ENCODE measurements at places on chromosomes 3 and 15. TPM values are rescaled to one million over a fixed set of nuclear protein-coding genes. Genes with fewer than 3 reads are reported as not detected.
A peak's percentile ranks its signal among the peaks of the same experiment; 100 is the strongest.

TMEM39A gene
- total RNA-seq, result 13.1 TPM

TRNT1 gene
- total RNA-seq, result 15.5 TPM

ENTPD3 gene
- 9.2 TPM for total RNA-seq

CPNE9 gene
- total RNA-seq, result not detected

ETFA gene
- total RNA-seq, result 79.8 TPM

ULK3 gene
- total RNA-seq, result 43.3 TPM

RASGRF1 gene
- total RNA-seq, result 0.12 TPM

SEMA6D gene
- 0.92 TPM for total RNA-seq

SIDT1 gene
- 1.5 TPM for total RNA-seq

DNA sequence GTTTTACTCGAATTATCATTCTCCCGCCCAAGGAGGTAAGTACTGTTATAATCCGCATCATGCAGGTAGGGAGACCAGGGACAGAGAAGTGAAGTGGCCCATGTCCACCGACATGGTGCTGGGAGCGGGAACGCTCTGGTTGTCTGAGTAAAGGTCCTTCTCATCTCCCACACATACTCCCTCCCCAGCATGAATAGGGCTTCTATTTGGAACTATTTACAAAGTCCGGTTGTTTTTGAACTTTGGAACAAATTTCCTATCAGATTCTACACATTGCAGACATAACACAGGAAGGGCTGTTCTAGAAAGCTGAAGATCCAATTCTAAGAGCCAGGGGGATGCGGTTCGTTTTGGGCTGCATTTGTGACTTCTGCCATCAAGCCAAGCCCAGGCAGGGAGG is 94.8 kb upstream of the TLE3 start:
- ATAC-seq, result no peak

DNA sequence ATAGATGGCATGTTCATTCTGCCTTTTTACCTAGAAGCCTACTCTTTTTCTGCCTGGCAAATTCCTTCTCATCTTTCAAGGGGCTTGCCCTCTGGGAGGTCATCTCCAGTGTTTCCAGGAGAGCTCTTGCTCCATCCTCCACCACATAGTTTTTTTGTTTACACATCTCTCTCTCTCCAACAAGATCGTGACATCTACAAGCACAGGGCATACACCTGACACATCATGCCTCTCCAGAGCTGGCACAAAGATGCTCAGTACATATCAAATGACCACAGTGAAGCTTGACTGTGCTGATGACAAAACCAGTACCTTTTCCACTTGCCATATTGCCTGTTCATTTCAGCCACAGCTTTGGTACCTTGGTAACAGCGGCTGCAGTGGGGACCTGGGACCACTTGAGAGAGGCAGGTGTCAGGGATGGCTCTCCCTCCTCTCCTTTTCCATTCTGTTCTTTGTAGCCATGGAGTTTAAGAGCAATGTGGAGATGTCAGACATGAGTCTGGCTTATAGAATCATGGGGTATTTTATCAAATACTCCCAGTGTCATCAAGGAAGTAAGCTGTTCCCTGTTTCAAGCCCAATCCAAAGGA is 15.4 kb downstream of the ALPK3 start:
- no peak for ATAC-seq

GRCh38 chr3:107436029-107436428 is 58.8 kb downstream of the CCDC54 start:
- no peak for ATAC-seq

GRCh38 chr3:26280517-26280916 is 342.1 kb upstream of the LRRC3B start:
- ATAC-seq, result no peak

DNA sequence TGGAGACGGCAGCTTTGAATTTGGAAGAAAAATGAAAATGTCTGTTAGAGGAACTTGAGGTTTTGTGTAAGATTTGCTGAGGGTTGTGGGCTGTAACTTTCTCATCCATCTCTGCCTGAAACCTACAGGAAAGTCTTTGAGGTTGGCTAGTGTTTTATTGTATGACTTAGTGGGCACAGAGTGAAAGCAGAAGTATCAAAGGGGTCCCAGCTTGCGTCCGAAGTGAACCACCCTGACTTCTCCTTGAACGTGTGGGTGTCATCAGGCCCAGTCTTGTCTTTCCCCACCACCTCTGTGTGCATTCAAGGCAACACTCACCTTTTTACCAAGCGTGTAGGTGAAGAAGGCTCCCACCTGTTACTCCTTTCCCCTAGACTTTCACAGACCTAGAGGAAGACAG is 682.1 kb upstream of the CFAP20DC start:
- no peak for ATAC-seq

DNA sequence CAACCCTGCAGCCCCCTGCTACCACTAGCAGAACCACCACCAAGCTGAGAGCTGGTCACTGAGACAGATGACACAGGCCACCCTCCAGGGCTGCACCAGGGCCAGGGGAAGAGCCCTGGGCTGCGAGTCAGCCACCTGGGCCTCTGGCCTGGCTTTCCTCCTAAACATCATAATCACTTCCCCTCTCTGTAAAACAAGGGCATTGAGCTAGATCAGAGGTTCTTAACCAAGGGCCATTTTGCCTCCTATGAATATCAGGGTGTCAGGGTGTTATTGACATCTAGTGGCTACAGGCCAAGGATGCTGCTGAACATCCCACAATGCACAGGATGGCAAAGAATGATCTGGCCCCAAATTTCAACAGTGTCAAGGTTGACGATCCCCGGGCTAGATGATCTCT is 25.2 kb downstream of the TLE3 start:
- peak; percentile 11 for ATAC-seq

GRCh38 chr3:56536735-56537134 is 20.2 kb upstream of the CCDC66 start:
- ATAC-seq, result no peak

DNA sequence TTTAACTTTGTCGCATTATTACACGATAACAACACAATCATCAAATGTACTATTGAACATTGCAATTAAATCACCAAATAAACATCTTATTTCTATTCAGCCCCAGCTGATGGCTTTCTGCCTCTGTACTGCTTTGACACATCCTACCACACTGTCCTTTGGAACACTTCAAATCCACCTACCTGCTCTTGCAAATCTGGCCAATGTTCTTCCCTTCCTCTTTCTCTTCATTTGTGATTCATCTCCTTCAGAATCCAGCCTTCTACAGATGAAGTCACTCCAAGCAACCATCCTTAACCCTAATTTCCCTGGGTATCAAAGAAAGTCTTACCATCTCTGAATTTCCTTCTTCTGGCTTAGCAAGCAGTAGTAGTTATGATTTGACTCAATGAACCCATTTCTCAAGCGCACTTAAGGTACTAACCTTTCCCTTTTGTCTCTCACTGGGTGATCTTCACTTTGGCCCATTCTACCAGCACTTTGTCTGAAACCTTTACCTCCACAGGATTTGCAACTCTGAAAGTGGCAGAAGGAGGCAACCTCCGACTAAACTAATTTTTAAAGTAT is 502.9 kb downstream of the FOXP1 start:
- ATAC-seq, result no peak

- ATAC-seq, result peak; percentile 75
These were observed 60.9 kb downstream of the STRIT1 start for GRCh38 chr3:155232605-155233004.

DNA sequence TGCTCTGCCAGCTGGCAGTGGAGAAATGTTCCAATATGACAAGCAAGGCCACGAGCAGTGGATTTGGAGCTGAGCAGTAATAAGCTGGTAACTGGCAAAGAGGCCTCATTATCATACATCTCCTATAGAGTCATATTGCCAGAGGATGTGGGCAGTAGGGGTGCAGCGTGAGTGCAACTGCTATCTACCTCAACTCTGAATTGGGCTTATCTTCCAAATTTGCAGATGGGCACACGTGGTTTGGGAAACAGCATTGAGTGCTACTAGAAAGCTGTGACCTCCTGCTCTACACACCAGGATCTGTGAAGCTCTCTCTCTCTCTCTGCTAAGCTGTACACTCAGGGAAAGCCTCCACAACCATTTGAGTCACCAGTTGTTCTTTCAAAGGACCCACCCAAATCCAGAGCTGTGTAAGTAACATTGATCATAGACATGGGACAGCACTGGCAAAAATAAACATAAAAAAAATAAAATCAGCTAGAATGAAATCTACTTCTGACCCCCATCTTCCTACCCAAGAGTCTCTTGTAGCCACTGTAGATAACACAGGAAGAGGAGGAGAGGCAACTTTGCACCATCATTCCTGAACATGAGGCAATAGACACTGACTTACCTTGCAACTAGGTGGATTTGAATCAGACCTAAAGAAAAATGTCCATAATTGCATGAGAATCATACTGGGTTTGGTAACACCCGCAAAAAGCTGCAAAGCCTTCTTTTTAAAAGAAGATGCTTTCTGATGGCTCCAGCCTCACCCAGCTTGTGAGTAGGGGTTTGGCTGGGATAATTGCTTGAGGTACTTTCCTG is 82.9 kb upstream of the THBS1 start:
- ATAC-seq, result no peak

DNA sequence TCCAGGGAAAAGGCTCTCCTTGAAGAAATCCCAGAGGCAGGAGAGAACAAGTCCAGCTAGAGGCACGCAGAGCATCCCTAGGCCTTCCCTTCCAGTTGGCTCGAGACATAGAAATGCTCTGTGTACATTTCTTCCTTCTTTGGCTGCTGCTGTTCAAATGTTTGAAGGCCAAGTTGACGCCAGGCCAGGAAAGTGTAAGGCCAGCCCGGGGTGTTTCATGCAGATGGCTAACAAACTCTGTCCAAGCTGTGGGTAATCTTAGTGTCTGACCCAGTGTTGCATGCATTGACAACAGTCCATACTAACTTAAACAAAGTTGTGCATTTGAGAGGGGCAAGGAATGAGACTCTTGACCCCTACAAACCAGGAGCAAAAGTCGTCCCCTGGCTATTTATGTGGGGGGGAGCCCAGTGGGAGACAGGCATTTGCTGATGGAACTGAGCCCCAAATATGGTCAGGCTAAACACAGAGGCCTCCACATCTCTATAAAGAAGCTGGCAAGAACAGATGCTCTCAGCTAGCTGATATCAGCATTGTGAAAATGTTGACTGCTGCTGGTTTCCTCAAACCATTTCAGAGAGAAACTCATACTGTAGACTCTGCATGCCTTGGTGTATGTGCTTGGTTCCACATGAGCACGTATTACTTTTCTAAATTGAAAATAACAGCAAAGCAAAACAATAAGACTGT is 139.5 kb downstream of the ADAMTS9 start:
- no peak for ATAC-seq

GRCh38 chr3:129855170-129855831 is 38.2 kb downstream of the TMCC1 start:
- no peak for ATAC-seq

DNA sequence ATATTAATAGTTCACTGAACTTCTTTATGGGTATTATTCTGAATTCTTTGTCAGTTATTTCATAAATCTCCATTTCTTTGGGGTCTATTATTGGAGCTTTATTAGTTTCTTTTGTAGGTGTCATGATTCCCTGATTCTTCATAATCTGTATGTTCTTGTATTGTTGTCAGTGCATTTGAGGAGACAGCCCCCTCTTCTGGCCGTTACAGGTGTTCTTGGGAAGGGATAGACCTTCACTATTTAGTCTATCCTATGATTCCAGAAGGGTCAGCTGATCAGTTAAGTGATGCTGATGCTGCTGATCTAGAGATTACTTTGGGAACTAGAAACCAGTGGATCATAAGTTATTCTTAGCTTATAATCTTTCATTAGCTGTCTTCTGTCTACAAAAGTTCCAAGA is 34.9 kb downstream of the TMEM39A start:
- no peak for ATAC-seq

- ATAC-seq, result no peak
These were observed 288.4 kb upstream of the GOLGA6L4 start for GRCh38 chr15:83947156-83947555.

- peak; percentile 98 for ATAC-seq
These were observed 43.8 kb downstream of the NCEH1 start for GRCh38 chr3:172666873-172667694.

GRCh38 chr3:126267169-126267975 is 87.0 kb upstream of the ALDH1L1 start:
- ATAC-seq, result peak; percentile 48

GRCh38 chr15:27358751-27359434 is 387.9 kb downstream of the GABRG3 start:
- ATAC-seq, result no peak

GRCh38 chr3:149638228-149639092 is 19.4 kb downstream of the WWTR1 start:
- ATAC-seq, result peak; percentile 73

DNA sequence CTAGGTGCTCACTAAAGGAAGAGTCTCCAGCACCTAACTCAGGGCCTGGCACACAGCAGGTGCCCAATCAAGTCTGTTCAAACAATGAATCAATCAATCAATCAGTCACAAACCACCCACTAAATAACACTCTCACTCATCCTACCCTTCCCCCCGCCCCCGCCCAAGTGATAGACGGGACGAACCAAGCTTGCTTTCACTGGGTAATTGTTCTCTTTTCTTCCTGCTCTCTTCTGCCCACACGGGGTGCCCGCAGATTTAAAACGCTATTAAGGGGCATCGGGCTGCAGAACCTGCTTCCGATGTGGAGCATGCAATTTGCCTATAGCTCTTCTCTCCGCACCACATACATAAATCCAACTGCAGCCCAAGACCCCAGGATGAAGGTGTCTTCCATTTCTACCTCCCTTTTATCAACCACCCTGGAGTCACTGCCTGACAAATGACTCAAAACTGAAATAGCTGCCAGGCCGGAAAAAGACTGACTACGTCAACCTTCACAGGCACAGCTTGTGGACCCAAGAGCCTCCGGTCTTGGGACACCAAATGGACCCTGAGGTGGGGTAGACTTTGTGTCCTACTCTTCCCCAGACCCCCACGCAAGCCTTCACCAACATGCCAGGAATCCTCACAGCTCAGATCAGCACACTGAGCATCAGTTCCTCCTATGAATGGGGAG is 1.7 kb downstream of the KLHL25 start:
- no peak for ATAC-seq

GRCh38 chr3:64405211-64405835 is 180.1 kb upstream of the PRICKLE2 start:
- no peak for ATAC-seq

DNA sequence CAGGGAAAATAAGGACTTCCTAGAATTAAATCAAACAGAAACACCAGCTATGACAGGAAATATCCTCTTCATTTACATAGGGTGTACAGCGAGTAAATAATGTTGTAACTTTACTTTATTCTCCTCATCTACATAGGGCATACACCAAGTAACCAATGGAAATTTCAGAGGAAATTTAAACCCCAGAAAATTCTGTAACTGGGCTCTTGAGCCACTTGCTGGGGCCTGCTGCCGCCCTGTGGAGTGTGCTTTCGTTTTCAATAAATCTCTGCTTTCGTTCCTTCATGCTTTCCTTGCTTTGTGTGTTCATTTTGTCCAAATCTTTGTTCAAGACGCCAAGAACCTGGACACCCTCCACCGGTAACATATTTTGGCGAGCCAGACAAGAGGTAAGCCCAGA is 990.4 kb upstream of the CADM2 start:
- ATAC-seq, result no peak
